ENCODE measurements at places on chromosomes 7 and 10.

- DNase-seq = no peak
Measured at GRCh38 chr7:101998029-101998905, 180.8 kb downstream of the CUX1 start.

DNA sequence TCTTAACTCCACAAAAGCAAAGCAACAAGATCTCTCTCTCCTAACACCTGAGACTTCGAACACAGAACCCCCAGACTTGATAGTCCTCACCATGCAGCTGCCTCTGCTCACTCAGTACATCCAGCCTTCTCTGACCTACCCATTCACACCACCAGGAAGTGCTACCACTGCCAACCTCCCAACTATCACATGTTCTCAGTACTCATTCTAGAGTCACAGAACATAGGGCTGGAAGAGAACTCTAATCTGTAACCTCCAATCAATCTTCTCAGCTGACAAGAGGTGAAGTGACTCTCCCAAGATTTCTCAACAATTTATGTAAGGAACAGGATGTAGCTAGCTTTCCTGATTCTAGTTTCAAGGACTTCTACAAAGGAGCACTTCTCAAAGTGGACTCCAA, 3.8 kb downstream of the NUDCD3 start:
- no peak for DNase-seq

DNA sequence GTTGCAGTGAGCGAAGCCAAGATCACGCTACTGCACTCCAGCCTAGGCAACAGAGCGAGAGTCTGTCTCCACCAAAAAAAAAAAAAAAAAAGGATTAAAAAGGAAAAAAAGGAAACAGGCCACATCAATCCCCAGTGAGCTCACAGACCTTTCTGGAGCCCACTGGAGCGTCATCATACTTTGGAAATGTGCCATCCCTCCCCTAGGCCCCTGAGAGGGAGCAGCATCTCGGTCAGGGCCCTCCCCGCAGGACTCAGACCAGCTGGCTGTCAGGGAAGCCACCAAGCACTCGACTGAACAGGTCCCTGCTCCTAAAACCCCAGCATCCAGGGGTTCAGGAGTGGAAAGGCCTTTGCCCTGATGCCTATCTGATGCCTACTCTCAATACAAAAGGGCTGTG, 97.9 kb upstream of the SH2B2 start:
- no peak for DNase-seq

GRCh38 chr10:89079961-89080360, 89.4 kb downstream of the FAS start:
- no peak for DNase-seq

DNA sequence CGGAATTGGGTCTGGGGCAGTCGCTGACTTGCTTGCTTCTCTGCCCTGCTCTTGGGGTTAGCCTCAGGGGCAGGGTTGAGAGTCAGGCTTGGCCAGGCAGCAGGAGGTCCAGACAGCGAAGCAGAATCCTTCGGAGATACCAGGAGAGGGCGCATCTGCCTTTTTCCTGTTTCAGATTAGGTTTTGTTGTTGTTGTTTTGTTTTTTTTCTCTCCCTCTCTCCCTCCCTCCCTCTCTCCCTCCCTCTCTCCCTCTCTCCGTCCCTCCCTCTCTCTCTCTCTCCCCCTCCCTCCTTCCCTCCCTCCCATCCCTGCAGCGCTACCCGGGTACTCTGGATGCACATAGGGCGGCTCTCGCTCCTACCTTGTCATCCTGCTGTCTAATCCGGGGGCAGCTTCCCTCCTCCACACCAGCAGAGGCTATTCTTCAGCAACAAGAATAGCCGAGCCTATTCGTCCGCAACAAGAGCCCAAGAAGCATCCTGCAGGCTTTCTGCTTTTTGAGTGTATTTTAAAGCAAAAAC, 758 bp upstream of the OPTN start:
- no peak for DNase-seq

- DNase-seq = no peak
Measured at GRCh38 chr7:1317646-1318045, 85.0 kb downstream of the UNCX start.

DNA sequence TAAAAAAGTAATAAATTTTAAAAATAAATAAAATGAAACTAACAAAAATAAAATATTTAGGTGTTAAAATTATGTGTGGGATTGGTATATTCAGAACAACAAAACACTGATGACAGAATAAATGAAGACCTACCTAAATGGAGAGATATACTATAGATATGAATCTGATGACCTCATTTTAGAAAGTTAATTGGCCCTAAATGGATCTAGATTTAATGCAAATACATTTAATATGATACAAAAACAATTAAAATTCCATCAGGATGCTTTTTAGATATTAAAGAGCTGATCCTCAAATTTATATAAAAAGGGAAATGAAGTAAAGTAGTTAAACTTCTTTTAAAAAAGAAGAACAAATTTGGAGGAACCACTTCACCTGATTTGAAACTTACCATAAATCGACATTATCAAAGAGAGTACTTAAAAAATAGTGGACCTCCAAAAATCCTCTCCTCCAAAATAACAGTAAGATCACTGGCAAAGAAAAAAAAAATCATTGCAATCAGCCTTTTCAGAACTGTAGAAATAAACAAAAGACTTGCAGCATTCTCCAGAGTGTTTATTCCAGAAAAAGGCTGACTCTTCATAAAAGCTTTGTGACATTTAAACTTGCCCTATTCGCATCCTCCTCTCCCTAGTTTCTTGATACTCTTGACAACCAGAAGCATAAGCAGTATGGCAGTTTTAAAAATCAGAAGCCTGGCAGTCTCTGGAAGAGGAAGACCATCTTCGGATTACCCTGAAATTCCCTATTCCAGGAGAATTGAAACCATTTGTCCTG, 125.9 kb upstream of the AKR1E2 start:
- no peak for DNase-seq

GRCh38 chr10:50541317-50541716, 82.4 kb downstream of the SGMS1 start:
- DNase-seq = no peak

DNA sequence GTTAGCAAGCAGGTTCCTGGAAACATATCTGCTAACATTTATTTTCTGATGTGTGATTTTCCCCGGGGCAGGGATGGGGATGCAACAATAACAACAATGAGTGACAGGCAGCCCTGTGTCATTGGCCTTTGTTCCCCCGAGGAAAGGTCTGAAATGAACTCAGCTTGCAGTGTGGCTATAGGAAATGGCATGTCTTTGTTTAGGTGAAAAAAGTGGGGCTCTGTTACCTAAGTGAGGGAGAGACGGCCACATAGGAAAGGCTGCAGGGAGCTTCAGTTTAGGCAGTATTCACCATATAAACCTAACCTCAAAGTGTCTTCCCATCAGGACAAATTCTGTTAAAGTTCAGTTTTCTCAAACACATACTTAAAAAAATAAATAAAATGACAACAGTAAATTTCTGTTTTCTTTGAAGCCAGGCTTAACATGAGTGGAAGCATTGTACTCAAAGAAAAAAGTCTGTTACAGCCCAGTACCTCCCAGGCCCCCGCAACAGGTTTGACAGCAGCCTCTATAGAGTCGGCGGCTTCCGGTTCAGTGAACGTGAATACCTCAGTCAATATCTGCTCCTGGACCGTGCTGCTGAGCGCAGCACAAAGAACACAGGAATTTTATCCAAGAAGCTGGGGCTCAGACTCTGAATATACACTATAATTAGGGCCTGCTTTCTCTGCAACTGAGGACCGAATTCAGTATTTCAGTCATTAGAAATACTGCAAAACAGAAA, 168.3 kb downstream of the GLI3 start:
- no peak for DNase-seq

GRCh38 chr7:27031289-27032172, 64.3 kb downstream of the HOXA1 start:
- no peak for DNase-seq

DNA sequence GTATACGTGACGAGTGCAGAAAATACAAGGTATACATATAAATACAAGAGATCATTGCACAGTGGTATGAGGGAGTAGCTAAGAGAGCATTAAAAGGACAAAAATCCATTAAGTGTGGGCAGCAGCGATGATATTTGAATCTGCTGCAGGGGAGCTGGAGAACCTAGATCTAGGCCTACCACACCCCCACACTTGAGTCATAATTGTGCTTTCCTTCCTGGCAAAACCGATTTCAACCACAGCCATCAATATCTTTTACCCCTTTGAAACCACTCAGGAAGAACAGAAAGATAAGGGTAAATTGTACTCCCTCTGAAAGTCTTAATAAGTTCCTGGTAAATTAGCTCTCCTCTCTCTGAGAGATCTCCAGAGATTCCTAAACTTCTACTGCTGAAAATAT, 345.0 kb downstream of the SORCS1 start:
- no peak for DNase-seq

DNA sequence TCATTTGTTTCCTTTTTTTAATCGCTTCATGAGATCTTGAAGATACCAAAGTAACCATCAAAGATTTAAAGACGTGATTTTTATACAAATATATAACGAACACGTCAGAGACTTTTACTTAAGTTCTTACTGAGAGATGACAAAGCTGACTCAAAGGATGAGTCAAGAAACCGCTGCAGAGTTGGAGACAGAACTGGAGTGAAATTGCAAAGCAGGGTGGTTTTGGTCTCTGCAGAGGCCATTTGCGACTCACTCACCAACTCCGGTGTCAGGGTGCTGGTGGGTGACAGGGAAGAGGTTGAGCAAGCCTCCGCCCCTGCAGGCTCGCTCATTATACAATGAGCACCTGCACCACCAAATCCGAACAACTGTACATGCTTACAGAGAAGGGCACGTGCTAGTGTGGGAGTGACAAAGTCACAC, 75.2 kb downstream of the DNAJB6 start:
- no peak for DNase-seq

- no peak for DNase-seq
Measured at GRCh38 chr7:115701141-115701540, 329.4 kb downstream of the TFEC start.

- no peak for DNase-seq
Measured at GRCh38 chr7:70744492-70744891, 387.5 kb upstream of the GALNT17 start.

GRCh38 chr7:114879554-114879953, 42.3 kb upstream of the MDFIC start:
- no peak for DNase-seq

DNA sequence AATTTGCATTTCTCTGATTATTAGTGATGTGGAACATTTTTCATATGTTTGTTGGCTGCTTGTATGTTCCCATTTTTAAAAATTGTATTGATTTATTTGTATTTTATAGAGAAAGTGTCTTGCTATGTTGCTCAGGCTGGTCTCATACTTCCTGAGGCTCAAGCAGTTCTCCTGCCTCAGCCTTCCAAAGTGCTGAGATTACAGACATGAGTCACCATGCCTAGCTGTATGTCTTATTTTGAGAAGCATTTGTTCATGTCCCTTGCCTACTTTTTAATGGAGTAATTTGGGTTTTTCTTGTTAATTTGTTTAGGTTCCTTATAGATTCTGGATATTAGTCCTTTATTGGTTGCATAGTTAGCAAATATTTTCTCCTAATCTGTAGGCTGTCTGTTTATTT, 214.2 kb upstream of the KAT6B start:
- no peak for DNase-seq

GRCh38 chr7:42250411-42250810, 13.4 kb upstream of the GLI3 start:
- no peak for DNase-seq

DNA sequence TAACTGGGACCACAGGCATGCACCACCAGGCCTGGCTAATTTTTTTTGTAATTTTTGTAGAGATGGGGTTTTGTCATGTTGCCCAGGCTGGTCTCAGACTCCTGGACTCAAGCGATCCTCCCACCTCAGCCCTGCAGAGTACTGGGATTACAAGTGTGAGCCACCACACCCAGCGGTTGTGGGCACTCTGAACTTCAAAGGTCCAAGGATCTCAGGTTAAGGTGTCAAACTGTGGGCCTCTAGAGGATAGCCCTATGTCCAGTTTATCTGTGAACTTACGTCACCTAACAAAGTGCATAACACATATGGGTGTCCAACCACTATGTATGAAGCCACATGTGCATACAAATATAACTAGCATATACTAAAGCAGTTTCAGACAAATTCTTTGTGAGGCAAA, 3.2 kb upstream of the IL2RA start:
- no peak for DNase-seq

DNA sequence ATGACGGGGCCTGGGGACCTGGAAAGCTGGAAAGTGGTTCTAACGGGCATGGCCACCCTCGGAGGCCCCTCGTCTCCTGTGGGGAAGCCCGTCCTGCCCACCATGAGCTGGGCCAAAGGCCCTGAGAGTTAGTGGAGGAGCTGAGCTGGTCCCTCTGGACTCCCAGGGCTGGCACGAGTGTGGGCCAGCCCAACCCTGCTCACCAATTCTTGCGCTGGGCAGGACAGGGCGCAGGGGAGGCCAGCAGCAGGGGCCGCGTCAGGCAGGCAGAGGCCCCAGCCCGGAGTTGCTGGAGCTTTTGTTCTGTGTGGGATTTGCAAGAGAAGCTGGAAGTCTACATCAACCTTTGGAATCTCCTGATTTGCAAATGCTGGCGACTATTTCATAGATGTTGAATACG, 29.8 kb downstream of the UNCX start:
- DNase-seq = no peak

DNA sequence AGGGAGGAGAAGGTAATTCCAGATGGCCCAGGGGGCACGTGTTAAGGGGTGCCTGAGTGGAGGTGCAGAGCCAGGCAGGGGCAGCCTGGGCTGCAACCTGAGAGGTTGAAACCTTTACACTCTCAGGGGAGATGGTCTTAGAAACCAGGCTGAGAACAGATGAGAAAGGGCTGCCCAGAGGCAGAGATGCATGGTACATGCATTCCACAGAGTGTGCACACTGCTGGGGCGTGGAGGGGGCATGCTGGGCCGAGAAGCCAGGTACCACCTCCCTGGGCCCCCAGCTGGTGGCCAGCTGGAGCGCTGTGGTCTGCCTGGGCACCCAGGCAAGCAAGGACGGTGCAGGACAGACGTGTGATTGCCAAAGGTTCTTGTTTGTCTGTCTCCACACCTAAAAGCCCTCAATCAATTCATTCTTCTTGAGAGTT, 14.1 kb upstream of the CSGALNACT2 start:
- no peak for DNase-seq

DNA sequence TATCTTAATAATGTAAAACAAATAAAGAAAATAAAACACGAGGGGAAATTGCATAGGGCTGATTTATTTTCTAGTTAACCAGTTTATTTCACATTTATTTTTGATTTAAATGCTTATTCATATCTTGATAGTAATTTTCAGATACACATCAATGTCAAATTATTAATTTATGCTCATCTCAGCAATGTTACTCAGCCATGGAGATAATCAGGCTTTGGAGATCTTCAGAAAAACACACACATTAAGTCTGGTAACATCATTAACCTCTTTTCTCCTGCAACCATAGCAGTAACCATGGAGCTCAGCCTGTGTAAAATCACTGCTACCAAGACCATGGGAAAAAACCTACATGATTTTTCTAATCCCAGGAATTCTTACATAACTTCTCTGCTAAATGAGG, 31.9 kb upstream of the TBX20 start:
- DNase-seq = no peak

GRCh38 chr7:33841705-33842129, 63.6 kb upstream of the BMPER start:
- no peak for DNase-seq

GRCh38 chr10:110363572-110364411, 59.1 kb upstream of the SMNDC1 start:
- no peak for DNase-seq

GRCh38 chr7:49631071-49631815, 142.2 kb upstream of the VWC2 start:
- no peak for DNase-seq

GRCh38 chr7:155986497-155987160, 174.4 kb upstream of the SHH start:
- no peak for DNase-seq

GRCh38 chr7:10662982-10663884, 310.4 kb upstream of the PHF14 start:
- no peak for DNase-seq
